ENCODE measurements at places on chromosomes 2 and 18. TPM values are rescaled to one million over a fixed set of nuclear protein-coding genes. Genes with fewer than 3 reads are reported as not detected.

- DNase-seq = no peak
These were observed 569.2 kb downstream of the ZEB2 start for GRCh38 chr2:143950704-143951103.

DNA sequence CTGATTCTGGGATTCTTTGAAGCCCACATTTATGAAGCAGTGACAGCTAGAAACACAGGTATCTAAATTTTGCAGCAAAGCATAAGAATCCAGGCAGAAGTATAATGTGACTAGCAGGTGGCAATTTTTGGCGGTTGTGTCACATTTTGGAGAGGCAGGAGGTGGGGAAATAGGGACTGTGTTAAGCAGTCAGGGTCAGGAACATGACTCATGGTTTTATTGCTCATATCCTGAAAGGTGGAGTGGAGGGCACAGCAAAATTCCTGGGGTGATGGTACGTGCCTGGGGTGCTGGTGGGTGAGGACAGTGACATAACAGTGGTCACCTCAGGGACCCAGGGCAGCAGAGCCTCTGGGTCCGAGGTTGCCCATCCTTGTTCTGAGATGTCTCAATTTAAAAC, 63.5 kb upstream of the TTN start:
- no peak for DNase-seq

DNA sequence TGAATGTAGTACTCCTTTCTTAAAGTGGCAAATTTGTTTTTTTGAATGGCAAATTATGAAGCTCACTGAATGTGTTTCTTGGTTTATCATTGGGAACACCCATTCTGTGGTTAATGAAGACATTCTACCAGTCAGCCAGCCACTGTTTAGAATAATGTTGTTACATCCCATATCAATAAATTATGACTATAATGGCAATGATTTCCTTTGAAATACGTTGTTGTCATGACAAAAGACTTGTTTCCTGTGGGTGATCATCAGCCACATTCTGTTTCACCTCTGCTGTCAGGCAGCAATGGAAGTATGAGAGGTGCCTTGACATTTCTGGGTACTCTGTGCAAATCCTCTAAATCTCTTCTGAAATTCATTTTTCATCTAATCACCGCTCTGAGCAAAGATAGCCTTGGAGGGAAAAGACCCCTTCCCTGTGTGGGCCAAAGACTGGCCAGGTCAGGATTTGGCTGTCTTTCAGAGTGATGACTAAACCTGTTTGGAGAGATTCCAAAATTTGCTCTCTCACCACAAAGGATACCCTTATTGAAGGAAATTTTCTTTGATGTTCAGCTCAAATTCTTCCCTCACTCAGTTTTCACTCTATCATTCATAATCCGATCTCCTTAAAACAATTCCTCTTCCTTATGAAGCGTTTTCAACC, 869.2 kb downstream of the BCL11A start:
- DNase-seq = no peak

GRCh38 chr2:28547223-28547860, 51.5 kb downstream of the PLB1 start:
- DNase-seq = no peak

DNA sequence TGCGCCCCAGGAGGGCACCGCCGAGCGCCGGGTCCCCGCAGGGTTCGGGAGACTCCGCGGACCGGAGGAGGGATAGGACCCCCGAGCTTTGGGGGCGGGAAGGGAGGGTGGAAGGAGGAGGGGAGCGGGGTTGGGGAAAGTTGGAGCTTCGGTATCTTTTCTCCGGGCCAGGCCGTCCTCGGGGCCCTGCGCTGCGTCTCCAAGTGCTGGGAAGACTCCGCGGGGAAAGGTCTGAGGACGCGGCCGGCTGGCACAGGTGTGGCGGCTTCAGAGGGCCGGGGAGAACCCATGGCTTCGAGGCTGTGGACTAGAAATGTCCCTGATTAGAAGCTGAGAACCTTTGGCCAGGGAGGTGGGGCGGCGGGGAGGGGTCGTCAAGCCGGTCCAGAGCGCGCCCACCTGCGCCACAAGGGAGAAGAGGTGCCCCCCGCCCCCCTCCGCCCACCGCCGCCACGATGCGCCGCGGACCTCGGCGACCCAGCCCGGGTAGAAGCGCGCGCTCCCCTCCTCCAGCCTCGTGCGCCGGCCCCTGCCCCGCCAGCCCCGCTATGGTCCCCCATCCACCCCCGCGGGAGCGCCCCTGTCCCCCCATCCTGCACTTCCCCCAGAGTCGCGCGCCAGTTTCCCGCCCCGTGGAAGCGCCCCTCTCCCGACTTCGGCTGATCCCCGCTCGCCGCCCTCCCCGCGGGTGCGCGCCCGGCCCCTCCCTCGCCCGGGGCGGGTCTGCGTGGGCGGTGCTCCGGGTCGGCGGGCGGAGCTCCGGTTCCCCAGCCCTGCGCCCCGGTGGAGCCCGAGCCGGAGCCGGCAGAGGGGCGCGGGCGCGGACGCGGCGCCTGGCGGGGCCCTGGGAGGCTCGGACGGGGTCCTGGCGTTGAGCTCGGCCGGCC, at the start of gene SNTG2:
SNTG2 (plus strand) TSS at position 770 of the 887 bp plus-strand sequence. CDS start 148 bp downstream, outside the sequence.
- DNase-seq = no peak

- DNase-seq = no peak
These were observed 1.6 kb downstream of the EHD3 start for GRCh38 chr2:31235504-31235902.

WNT10A gene
- total RNA-seq = not detected

TTC39C gene
- total RNA-seq = 41.5 TPM

CD207 gene
- total RNA-seq = not detected

GKN2 gene
- not detected for total RNA-seq

Measured in occipital lobe (tissue), 3 donors.